ENCODE measurements at places on chromosomes 12 and 14. TPM values are rescaled to one million over a fixed set of nuclear protein-coding genes. Genes with fewer than 3 reads are reported as not detected.

- DNase-seq = no peak
Measured at GRCh38 chr14:36096090-36096489, 80.4 kb downstream of the PTCSC3 start.

DNA sequence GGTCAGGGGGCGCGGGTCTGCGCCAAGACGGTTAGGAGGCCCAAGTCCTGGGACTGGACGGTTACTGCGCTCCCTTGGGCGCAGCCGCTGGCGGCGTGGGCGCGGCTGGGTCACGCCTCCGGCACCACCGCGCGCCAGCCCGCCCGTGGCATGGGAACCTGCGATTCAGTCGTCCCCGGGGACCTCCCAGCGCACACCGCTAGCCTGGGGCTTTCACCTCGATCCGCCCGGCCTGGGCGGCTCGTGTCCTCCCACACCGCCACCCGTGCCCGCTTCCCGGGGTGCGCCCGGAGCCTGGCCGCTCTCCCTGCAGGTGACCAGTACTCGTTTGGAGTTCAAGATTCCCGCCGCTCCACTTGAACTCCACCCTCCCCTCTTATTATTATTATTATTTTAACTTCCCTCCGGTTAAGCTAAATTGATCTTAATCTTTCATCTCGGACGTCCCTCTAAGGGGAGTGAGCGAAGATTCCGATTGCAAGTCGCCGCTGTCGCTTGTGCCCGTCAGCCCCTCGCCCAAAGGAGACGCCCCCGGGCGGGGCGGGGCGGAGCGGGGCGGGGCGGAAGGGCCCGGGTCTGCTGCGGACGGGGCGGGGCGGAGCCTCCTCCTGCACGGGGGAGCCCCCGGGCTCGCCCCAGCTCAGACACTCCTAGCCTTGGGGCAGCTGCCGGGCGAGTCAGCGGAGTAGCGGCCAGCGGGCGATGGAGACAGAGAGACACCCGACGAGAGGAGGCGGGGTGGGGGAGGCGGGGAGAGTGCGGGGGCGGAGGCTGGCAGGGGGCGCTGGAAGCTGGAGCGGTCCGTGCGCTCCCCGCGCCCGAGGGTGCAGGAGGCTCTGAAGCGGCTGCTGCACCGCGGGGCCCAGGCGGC is at the start of gene KCNMB4:
Gene KCNMB4 (plus strand): TSS at position 643 of the 871 bp plus-strand sequence. CDS start 445 bp downstream, outside the sequence.
- DNase-seq = peak; percentile 73

- DNase-seq = no peak
Measured at GRCh38 chr12:105227879-105228278, 8.1 kb downstream of the APPL2 start.

DNA sequence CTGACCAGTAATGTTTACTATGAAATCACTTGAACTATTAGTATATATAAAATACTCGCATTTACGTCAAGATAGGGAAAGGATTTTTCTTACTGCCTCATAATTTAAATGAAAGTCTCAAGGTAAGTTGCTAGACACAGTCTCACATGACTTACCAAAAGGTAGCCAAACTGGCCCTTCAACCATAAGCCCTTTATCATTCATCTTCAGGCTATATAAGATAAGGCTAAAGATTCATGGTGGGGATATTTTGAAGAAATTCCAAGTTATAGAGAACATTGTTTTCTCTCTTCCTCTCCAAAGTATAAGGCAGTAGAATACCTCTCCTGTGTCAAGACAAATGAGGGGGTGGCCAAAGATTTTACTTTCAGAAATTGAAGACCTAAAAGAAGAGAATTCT is 23.4 kb downstream of the KIF21A start:
- no peak for DNase-seq

DNA sequence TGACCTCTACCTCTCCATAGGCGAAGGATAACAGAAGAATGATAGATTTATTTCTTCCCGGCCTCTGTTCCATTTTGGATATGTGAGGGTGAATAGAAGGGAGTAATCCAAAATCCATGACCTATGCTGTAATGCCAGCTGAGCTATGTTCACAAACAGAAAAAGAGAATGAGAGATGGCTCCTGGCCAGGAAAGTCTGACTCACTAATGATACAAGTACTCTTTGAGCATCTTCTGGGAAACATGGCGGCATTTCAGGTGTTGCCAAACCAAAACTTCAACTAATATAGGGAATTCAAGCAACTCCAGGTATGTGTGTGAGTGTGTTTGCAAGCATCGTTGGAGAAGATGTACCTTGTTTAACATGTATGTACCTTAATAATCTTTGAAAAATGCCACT is 55.1 kb downstream of the MED13L start:
- DNase-seq = peak; percentile 78

DNA sequence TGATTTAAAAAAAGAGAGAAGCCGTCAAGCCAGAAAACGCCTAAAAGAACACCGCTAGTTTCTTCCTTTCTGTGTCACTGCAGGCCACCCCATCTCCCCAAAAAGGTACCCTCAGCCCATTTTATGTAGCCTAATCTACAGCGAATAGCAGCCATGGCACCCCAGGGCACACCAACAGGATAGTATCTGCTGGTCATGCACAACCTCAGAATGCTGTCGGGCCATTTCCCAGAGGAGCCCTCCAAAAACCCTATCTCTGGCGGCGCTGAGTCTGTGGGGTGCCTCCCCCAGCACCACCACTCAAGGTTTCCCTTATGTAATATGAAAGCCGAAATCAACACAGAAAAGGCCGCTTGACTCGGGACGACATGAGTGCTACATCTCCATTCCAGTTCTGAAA is 98.9 kb downstream of the BCL11B start:
- no peak for DNase-seq

DNA sequence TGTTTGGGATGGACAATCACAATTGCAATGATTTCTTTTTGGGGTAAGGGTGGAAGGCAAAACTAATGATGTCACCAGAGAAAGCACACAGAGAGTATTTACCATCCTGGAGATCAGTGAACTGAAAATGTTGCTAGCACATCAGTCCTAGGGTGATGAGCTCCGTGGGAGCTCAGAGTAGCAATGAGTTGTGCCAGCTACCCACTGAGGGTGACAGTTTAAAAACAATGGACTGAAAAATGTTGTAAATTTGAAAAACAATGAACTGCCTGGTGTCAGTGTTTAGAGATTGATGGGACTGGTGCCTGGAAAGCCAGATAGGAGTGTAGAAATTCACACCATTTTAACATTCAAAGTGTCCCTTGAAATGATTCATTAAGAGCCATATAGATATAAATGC is 198.5 kb downstream of the ATP23 start:
- no peak for DNase-seq

Gene TEX22
- total RNA-seq = 0.52 TPM

Gene BEST3
- 0.60 TPM for total RNA-seq
